Esophagus muscularis mucosa (tissue), 4 donors: ENCODE measurements at places on chromosomes 12 and 14. TPM values are rescaled to one million over a fixed set of nuclear protein-coding genes. Genes with fewer than 3 reads are reported as not detected.
A peak's percentile ranks its signal among the peaks of the same experiment; 100 is the strongest.

GRCh38 chr12:111720457-111720856, 34.6 kb downstream of the ACAD10 start:
- H3K27me3 ChIP-seq: no peaks in the 10 kb centered on the region
- H3K4me1 ChIP-seq: peaks cover 6% of the 10 kb centered on the region
- no peak for DNase-seq
- no peak overlapping the region for H3K27ac ChIP-seq
- no peak overlapping the region for H3K4me3 ChIP-seq

- H3K4me3 ChIP-seq: no peak overlapping the region
- DNase-seq: peak; percentile 60
- peak overlapping the region; percentile 42 for H3K27ac ChIP-seq
- no peaks in the 10 kb centered on the region for H3K27me3 ChIP-seq
These were observed 26.7 kb downstream of the NIN start for GRCh38 chr14:50804181-50804721.

GRCh38 chr12:116881877-116882507, 751 bp upstream of the HRK start:
- peak overlapping the region; percentile 44 for H3K4me3 ChIP-seq
- peaks cover 45% of the 10 kb centered on the region for H3K27me3 ChIP-seq
- no peaks in the 10 kb centered on the region for H3K36me3 ChIP-seq
- no peak overlapping the region for H3K27ac ChIP-seq
- H3K4me1 ChIP-seq: peaks cover 42% of the 10 kb centered on the region
- no peak for DNase-seq

GRCh38 chr12:668090-668481, 4.8 kb upstream of the NINJ2 start:
- DNase-seq: no peak
- H3K27me3 ChIP-seq: no peaks in the 10 kb centered on the region
- H3K27ac ChIP-seq: no peak overlapping the region
- peaks cover 3% of the 10 kb centered on the region for H3K4me1 ChIP-seq
- H3K36me3 ChIP-seq: no peaks in the 10 kb centered on the region

The IL26 gene
- not detected for total RNA-seq

The RTL1 gene
- total RNA-seq: not detected

DNA sequence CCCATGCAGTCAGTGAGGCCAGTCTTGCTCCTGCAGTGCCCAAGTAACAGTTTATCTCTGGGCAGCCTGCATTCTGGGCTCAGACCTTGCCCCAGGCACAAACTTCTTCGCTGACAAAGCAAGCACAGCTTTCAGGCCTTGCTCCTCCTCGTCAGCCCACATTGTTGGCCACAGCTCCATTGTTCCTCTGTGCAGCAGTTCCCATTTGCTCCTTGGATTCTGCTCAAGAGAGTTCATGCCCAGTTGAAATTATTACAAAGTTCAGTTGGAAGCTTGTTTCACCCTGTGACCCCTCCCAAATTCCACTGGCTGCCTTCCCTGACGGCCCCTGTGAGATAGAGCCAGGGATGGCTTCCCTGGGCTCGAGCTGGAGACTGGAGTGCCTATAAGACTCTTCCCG, 163.4 kb upstream of the DDHD1 start:
- no peaks in the 10 kb centered on the region for H3K36me3 ChIP-seq
- H3K27me3 ChIP-seq: no peaks in the 10 kb centered on the region
- H3K4me3 ChIP-seq: no peak overlapping the region
- H3K27ac ChIP-seq: no peak overlapping the region
- H3K4me1 ChIP-seq: no peaks in the 10 kb centered on the region

The CFAP54 gene
- total RNA-seq: 5.8 TPM

The PSME1 gene
- 134 TPM for total RNA-seq
